Activated T-helper 17 cell treated with anti-CD3 and anti-CD28 coated beads, Interleukin-2, amount 50 U/mL, for 72 hours (primary cell): ENCODE measurements at places on chromosomes 1 and 21.

DNA sequence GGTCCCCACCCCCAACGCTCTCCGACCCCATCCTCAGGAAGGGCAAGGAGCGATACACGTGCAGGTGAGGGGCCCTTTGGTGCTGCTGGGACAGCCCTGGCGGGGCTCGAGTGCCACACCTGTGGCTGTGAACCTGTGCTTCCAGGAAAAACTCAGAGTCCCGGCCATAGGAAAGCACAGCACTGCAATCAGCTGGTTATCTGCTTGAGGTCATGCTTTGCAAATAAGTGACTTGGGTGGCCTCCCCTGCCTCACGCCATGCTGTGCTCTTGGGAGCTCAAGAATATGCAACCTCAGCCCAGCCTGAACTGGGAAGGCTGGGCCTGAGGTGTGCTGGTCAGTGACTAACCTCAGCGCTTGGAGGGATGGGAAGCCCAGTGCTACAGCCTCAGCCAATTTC is 36.5 kb upstream of the ARHGEF16 start:
- peaks cover 13% of the 10 kb centered on the region for H3K27me3 ChIP-seq
- no peak overlapping the region for H3K27ac ChIP-seq
- no peak for ATAC-seq
- H3K36me3 ChIP-seq: no peaks in the 10 kb centered on the region
- no peak overlapping the region for H3K4me3 ChIP-seq

- no peak overlapping the region for H3K4me3 ChIP-seq
- ATAC-seq: no peak
- H3K27me3 ChIP-seq: peaks cover 9% of the 10 kb centered on the region
- H3K4me1 ChIP-seq: no peaks in the 10 kb centered on the region
- H3K27ac ChIP-seq: no peak overlapping the region
Observed at GRCh38 chr21:43591571-43591970, 67.7 kb downstream of the HSF2BP start.

GRCh38 chr21:44793592-44794374 is 7.8 kb downstream of the UBE2G2 start:
- ATAC-seq: peak; percentile 21
- H3K36me3 ChIP-seq: peaks cover 85% of the 10 kb centered on the region
- H3K27ac ChIP-seq: peak overlapping the region; percentile 71
- H3K27me3 ChIP-seq: no peaks in the 10 kb centered on the region
- H3K4me3 ChIP-seq: peak overlapping the region; percentile 25

- peaks cover 3% of the 10 kb centered on the region for H3K27me3 ChIP-seq
- H3K27ac ChIP-seq: no peak overlapping the region
- no peaks in the 10 kb centered on the region for H3K36me3 ChIP-seq
- ATAC-seq: no peak
Observed at GRCh38 chr21:26587736-26588201, 14.7 kb upstream of the CYYR1 start.

- no peak for ATAC-seq
- peaks cover 48% of the 10 kb centered on the region for H3K4me1 ChIP-seq
Observed at GRCh38 chr1:21338573-21339355, 48.5 kb upstream of the ECE1 start.

DNA sequence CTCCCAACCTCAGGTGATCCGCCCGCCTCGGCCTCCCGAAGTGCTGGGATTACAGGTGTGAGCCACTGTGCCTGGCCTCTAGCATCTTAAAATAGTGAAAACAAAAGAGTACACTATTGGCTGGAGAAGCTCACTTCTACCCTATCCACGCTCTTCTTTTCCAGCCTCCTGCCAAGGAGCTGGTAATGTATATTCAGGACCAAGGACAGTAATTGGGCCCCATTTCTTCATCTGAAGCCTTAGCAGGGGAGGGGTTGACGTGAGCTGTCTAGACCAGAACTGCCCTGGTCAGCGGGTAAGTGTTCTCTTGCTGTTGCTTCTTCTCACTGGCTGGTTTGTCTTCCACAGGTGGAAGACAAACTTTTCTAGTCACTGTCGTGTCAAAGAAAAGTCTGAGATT is 70.2 kb downstream of the DNM3 start:
- H3K27ac ChIP-seq: no peak overlapping the region
- H3K27me3 ChIP-seq: no peaks in the 10 kb centered on the region
- ATAC-seq: no peak
- no peaks in the 10 kb centered on the region for H3K4me1 ChIP-seq
